SK-MEL-5 (cell line): ENCODE measurements at places on chromosomes 16 and 17. TPM values are rescaled to one million over a fixed set of nuclear protein-coding genes. Genes with fewer than 3 reads are reported as not detected.

DNA sequence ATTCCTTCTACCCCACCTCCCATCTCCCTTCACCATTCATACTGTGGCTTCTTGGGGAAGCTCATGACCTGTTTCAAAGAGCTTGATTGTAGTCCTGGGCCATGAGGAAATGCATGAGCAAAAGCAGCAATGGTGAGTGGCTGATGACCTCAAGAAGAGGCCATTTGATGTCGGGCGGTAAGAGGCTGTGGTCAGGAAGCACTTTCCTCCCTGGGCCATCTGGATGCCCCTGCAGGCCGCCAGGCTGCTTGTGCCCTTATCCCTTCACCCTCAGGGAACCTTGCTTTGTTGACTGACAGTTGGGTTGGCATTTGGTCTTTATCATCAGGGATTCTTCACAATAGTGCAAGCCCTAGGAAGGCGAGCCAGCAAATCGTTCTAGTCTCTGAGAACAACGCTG lies 78.3 kb upstream of the TBX2 start:
- peak; percentile 100 for DNase-seq

DNA sequence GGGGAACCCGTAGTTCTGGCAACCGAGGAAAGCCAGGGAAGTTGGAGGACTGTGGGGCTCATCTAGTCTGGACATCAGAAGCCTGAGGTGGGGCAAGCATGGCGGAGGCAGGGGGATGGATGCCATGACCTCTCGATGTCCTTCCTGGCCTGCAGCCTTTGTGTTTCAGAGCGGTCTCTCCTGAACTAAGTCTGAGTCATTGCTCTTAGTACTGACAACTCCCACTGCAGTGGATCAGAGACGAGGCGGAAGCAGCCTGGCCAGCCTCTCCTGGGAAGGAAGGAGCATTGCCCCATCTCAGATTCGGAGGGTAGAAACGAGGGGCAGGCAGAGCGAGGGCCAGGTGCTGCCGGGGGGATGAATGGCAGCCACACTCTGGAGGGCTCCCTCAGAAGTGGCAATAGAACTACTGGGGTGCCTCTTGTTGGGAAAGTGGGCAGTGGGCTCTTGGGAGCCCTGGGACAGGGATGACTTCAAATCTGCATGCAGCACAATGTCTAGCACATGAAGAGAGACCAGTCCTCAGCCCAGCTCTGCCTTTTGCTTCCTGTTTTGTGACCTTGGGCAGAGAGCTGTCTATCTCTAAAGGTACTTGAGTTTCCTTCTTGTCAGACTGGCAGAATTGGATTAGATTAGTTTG lies 3.6 kb upstream of the STAC2 start:
- DNase-seq, result no peak

GRCh38 chr17:6926667-6927066 lies 69.2 kb upstream of the ALOX12 start:
- DNase-seq, result no peak

GRCh38 chr17:11737313-11737679 lies 139.0 kb downstream of the DNAH9 start:
- no peak for DNase-seq

DNA sequence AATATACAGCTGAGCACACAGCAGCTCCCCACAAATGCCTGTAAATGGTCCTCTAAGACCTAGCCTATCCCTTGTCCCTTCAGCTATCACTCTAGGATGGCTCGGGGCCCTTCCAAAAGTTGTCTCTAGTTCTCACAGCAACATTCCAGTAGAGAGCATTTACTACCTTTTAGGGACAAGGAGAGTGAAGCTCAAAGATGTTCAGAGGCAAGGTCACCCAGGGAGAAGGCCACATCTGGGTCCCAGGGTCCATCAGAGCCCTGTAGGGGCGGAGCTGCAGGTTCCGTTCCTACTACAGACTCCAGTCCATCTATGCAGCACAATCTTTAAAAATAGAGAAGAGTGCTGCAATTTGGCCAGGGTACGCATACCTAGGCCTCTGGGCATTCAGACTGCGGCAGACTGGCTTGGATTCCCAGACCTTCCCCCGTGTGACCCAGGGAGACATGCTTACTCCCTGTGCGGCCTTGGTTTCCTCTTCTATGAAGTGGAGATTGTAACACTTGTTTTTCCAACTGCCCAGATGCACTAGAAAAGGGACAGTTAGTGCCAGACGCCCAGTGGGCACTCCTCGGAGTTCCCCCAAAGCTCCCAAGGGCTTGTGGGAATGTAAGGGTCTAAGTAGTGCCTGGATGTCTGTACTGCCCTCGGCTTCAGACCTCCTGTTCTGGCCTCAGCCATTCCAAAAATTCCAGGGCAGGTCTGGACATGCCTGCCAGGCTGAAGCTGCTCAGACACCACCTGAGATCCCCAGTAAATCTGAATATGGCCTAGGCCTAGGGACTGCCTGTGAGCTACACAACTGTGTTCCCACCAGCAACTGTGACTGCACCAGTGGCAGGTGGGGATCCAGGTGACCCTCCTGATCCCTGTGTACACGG lies 2.5 kb downstream of the SLC12A4 start:
- no peak for DNase-seq

DNA sequence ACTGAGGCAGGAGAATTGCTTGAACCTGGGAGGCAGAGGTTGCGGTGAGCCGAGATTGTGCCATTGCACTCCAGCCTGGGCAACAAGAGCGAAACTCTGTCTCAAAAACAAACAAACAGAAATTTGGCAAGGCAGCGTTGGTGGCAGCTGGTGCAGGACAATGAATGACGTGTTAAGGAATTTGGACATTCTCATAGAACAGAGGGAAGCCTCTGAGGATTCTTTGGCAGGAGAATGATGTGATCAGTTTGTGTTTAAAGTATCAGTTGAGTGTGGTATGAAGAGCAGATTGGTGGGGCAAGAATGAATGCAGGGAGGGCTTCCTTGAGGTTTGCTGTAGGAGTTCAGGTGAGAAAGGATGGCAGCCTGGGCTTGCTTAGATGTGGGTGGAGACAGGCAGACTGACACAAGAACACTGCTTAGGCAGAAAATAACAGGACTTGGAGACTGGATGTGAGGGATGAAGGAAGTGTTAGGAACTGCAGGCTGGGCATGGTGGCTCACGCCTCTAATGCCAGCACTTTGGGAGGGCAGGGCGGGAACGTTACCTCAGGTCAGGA lies 4.8 kb downstream of the CYB5D2 start:
- no peak for DNase-seq

DNA sequence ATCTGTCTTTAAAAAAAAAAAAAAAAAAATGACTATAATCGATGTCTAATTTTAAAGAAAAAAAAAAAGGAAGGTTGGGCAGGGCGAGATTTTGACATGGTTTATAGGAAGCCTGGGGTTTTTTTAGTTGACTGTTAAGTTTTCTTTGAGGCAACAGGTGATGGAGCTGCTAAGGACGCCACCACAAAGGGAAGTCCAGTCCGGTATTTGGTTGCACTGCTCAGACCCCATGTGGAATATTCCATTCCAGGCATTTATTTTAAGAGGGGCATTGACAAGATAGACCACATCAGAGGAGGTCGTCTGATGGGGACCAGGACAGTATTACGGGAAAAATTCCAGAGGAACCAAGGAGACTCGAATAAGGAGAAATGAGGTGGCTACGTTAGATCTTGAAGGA lies 168.4 kb downstream of the CCDC182 start:
- DNase-seq, result no peak

GRCh38 chr16:30934827-30935557 lies 11.6 kb downstream of the FBXL19 start:
- peak; percentile 71 for DNase-seq

The HOXB7 gene
- 8.9 and 12.1 TPM in 2 replicates for total RNA-seq

The SLC43A2 gene
- total RNA-seq, result 2.0 and 3.4 TPM in 2 replicates
